ENCODE measurements at places on chromosomes 6 and 20.

GRCh38 chr6:21186479-21187055 lies 407.0 kb upstream of the SOX4 start:
- DNase-seq: no peak

DNA sequence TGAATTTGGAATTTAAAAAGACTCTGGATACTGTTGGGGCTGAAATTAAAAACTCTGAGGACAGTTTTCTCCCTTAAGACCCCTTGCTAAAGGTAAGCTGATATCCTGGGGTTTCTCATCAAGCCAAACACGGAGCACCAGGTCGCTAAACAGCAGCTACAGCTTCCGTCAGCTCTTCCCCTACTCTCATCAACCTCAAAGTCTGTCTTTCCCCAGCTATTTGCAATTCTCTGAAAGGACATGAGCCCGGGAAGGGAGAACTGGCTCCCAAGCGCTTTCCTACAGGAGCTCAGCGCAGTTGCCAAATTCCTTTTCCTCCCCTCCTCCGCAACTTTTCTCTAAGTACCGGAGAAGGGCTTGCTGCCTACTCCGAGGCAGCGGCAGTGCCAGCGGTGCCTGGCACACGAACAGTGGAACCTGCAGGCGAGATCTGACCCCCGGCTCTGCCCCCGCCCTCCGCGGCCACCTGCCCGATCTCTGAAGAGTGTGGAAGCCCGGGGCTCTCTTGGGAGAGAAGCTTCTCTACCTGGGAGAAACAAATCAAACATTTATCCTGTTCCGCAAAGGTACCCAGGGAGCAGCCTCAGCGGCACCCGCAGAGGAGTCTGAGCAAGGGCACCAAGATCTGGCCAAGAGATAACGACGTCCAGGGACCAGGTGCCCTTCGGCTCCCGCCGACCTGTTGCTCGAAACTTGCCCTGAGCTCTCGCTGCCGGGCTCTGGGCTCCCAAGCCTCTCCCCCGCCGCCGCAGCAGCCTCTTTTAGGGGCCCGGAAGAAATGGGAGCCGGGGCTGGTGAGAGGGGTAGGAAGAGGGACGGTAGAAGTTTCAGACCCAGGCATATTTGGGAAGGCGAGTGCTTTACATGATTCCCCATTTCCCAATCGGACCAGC lies 2.2 kb downstream of the CBLN4 start:
- DNase-seq: no peak

GRCh38 chr6:110410511-110410910 lies 4.9 kb downstream of the DDO start:
- no peak for DNase-seq

DNA sequence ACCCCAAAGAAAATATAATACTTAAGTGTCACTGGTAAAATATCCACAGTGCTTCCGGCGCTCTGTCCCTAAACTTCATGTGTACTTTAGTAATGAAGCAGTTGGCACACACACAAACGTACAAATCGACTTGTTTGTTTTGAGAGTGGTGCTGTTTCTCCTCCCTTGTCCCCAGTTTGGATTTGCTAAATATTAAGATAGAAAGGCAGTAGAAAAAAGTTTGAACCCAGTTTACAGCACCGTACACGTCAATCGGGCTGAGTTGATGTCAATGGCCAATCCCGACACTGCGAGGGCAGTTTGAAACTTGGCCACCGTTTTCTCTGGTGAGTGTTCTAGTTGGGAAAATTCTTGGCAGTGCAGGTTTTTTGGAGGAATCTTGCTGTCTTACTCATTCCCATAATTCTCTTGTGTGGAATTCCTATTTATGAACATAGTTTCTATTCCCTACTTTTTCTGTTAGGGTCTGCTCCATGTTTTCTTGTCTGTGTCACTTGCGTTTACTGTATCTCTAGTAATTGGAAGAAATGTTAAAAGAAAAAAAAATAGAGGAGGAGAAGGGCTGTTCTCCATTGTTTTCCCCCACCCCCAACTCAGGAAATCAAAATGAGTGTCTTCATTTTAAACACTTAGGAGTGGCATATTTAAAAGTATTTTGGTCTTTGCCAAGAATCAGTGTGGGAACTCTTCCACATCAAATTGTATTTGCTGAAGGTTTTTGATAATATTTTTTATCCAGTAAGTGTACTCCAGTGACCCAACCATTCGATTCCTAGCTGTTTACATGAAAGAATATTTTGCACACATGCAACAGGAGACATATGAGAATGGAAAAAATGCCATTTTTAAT lies 72.3 kb downstream of the OR2B2 start:
- no peak for DNase-seq

GRCh38 chr6:49321561-49322072 lies 141.4 kb downstream of the MMUT start:
- no peak for DNase-seq

DNA sequence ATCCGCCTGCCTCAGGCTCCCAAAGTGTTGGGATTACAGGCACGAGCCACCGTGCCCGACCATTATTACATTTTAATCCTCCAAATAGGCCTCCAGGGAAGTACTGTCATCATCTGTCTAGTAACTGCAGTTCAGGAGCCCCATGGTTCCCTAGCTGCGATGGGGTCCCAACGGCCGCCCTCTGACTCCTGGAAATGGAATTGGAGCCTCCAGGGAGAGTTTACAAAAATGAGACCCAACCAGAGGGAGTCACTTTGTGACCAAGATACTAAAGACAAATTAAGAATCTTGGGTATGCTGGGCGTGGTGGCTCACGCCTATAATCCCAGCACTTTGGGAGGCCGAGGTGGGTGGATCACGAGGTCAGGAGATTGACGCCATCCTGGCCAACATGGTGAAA lies 36.7 kb downstream of the TFAP2C start:
- DNase-seq: no peak

GRCh38 chr20:22098511-22098910 lies 393.0 kb downstream of the PAX1 start:
- no peak for DNase-seq

- DNase-seq: no peak
Measured at GRCh38 chr6:163333701-163334663, 80.5 kb upstream of the QKI start.

DNA sequence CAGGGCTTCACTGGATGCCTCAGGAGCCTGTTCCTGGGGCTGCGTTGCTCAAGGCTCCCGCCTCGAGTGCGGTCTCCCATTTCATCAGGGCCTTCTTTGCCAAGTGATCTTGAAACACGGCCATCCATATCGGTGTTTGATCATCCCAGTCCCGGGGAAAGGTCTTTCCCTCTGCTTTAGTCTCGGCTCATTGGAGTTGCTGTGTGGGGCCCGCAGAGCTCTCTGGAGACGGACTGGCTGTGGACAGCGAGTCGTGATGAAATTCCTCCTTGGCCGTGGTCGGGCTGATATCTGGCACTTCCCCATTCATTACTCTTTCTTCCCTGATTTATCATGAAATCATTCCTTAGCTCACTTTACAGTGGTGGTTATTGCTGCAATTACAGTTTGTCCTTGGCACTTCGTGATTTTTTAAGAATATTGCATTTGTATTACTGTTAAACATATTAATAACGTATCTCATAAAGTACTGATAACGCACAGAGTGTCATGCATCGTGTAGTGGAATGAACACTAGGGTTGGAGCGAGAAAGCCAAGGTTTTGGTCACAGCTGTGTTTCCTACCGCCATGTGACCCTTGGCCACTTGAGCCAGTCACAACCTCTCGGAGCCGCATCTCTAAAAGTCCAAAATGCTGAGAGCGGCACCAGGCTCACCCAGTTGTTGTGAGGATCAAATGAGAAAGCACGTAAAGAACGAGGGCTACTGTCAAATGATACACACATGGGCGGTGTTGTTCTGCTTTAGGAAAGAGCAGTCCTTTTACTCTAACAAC lies 71.8 kb downstream of the MTHFD1L start:
- DNase-seq: no peak

DNA sequence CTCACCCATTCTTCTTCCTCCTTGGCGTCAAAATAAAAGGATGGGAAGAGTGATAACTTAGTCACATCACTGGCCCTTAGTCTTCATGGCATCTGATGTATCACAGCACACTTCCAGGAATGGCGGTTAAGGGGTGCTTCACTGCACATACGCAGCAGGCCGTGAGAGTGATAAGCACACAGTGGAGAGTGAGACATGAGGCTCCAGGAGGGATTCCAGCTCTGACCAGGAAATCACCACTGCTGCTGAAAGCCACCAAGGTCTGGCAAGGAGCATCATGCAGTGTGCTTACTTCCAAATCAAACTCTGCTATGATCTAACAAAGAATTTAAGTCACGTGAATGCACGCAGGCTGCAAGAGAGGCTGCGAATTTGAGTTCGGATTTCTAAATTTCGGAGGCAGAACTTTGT lies 62.4 kb downstream of the ARID1B start:
- no peak for DNase-seq

DNA sequence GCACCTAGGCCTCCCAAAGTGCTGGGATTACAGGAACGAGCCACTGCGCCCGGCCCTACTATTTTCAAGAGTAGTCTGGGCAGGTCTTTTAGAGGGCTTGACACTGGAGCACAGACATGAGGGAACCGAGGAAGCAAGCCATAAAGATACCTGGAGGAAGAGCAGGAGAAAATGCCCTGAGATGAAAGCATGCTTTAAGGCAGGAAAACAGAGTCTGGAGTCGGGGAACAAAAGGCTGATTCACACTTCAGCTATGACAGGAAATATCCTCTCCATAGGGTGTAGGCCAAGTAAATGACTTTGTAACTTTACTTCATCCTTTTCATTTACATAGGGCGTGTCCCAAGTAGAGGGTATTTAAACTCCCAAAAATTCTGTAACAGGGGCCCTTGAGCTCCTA lies 4.3 kb upstream of the SERINC3 start:
- no peak for DNase-seq

DNA sequence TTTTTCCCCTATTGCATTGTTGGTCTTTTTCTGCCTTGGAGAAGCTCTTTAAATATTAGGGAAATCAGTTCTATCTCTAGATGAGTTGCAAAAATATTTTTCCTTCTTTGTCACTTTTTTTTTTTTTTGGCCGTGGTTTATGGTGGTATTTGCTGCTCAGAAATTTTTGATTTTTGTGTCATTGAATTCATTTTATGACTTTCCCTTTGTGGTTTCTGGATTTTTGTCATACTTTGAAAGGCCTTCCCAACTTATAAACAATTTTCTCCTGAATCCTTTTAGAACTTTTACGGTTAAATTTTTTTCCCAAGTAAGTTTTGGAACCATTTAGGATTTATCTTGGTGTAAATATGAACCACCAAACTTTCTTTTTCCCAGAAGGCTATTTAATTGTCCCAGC lies 145.6 kb downstream of the GJA10 start:
- DNase-seq: no peak

- no peak for DNase-seq
Measured at GRCh38 chr6:52394251-52394666, 25.9 kb upstream of the EFHC1 start.

DNA sequence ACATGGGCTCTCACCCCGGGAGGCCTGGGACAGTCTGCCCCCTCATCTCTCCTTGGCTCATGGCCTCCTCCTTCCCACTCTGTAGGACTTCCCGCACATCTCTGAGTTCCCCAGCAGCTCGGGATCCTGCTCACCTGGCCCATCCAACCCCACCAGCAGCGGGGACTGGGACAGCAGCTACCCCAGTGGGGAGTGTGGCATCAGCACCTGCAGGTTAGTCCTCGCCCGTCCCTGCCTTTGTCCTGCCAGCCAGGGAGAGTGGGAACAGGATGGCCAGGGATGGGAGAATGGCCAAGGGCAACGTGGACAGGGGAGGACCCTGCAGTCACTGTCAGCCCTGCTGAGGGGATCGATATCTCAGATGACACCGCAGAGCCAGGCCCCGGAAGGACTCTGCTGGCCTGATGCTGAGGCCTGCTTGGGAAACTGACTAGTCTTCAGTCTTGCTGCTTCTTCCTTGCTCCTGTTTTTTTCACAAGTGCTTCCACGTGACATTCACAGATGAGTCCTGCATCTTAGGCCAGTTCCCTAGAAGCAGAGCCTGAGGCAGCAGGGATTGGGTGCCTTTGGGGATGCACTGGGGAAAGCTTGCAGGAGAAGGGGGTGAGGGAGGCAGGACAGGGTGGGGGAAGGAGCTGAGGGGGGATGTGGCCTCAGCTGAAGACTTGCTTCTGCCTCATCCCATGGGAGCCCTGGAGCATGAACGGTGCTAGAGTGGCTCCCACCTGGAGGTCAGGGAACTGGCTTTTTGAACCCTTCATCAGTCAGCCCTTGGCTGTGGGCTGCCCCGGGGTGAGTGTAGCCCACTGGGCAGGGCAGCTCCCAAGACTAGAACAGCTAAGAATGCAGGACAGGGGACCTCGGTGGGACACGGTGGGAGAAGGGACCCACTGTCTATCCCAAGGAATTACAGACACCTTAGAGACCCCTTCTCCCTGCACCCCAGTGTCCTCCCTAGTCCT lies 120.1 kb downstream of the JPH2 start:
- DNase-seq: no peak

GRCh38 chr6:1894954-1895353 lies 285.2 kb downstream of the FOXC1 start:
- no peak for DNase-seq

- DNase-seq: no peak
Measured at GRCh38 chr20:31908016-31908415, 37.6 kb downstream of the TTLL9 start.

DNA sequence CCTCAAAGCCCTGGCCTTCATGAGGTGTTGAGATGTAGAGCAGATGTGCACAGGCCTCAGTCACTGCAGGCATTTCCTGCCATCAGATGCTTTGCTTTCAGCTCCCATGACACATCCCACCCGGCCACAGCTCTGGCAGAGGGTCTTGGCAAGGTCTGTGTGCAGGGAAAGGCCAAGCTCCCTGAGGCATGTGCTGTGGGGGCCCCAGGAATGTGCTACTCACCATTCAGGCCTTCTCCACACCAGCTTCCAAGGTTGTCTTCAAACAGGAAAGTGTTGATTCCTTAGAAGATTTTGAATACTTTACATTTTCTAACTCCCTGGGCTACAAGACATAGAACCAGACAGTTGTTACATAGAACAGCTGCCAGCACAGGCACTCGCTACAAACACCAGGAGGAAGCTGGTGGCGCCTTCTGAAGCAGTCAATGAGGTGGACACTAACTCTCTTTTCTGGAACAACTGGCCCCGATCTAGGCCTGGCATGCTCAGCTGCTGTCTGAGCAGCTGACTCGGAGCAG lies 27.8 kb downstream of the CASS4 start:
- no peak for DNase-seq

DNA sequence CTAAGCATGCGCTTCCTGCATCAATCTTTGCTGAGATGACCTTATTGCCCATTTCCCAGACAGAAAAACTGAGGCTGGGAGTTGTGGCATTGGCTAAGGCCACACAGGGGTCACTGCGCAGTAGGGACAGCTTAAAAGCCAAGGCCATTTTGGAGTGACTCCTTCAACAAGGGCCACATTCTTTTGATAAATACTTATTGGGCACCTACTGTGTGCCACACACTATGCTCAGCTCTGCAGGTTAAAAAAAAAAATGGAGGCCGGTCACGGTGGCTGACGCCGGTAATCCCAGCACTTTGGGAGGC lies 108.6 kb downstream of the CEBPB start:
- no peak for DNase-seq

DNA sequence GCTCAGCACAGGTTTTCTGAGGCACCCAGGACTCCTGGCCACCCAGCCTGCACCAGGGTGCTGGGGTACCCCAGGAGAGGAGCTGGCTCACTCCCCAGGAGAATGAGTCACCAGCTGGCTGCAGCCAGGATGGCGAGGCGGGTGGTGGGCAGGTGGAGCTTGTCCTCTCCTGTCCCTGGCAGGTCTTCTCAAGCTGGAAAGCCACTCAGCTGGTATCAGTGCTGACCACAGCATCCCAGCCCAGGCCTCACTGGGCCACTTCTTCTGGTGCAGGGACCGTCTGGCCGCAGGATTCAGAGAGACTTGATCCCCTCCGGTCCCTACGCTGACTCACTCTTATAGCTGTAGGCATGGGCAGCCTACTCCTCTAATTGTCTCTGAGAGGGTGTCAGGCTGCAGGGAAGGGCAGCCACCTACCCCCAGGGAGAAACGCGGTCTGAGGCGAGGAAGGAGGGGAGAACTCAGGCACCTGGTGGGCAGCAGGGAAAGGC lies 22.2 kb downstream of the TFEB start:
- DNase-seq: no peak

All from stimulated activated CD4-positive, alpha-beta T cell treated with anti-CD3 and anti-CD28 coated beads, Interleukin-4, amount 100 ng/mL, for 4 hours (primary cell).